Left renal pelvis (tissue), 4 donors: ENCODE measurements at places on chromosomes 12 and 14.

DNA sequence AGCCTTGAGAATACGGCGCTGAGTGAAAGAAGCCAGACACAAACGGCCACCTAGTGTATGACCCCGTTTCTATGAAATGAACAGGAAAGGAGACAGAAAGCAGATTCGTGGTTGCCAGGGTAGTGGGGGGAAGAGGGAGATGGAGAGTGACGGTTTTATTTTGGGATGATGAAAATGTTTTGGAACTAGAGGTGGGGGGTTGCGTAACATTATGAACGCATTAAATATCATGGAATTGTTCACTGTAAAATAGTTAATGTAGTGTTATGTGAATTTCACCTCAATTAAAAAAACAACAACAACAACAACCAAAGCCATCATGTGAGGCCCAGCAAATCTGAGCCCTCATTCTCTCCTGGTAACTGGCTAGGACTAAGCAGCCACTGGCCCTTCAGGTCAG, 3.3 kb upstream of the PIWIL1 start:
- DNase-seq = no peak

DNA sequence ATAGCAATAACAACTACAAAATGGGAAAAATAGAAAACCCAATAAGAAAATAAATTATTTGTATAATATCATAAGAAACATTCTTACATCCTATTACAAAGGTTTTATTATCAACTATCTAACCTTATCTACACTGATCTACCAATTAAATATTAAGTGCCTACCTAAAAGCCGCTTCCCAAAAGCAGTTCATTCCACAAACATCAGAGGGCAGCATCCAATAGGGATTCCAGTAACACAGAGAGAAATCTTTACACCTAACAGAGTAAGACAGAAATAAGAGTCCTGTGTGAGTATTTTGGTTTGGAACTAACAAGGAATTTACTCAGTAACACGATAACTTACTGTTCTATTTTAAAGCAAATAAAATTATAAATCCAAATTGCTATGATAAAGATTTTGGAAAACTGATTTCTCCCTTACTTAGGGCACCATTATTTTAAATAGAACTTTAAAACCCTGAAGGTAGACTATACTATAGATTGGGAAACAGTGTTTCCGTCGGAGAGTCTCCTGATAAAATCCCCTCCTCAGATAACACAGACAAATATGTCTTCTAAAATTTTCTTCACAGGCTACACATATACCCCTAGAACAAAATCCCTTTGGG, 15.0 kb downstream of the GXYLT1 start:
- no peak for DNase-seq

- DNase-seq = no peak
Measured at GRCh38 chr12:21913823-21914222, 27.4 kb downstream of the ABCC9 start.

DNA sequence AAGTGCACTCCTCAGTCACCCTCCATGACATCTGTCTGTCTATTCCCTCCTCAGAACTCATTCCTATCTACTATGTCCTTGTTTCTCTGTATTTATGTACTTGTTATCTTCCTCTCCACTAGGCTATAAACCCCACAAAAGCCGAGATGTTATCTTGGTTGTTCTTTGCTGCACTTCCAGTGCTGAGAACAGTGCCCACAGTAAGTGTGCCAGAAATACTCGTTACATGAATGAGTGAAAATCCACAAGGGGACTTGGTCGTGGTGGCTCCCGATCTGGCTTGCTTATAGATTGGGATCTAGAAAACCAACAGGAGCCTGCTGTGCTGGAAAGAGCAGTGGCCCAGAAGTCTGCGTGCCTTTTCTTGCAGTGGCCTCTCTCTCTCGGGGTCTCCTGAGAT, 111.9 kb upstream of the PRMT8 start:
- no peak for DNase-seq

DNA sequence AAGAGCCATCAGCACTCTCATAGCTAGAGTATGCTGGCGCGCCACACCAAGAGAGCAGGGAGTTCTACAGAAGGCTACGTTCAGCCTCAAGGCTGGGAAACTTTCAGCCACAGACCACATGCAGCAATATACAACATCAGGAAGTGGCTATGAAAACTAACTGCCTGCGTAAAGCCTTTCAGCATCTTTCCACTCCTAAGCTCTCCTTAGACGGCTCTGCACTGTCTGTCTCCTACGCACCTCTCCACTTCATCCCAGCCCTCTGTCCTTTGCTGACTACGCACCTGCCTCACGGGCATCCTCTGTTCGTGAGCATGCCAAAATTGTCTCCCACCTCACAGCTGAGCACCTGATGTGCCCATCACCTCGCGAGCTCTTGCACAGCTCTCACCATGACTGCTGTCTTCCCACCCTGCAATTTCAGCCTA, 9.7 kb downstream of the MPHOSPH9 start:
- no peak for DNase-seq

GRCh38 chr12:75937486-75937885, 94.1 kb downstream of the PHLDA1 start:
- no peak for DNase-seq

GRCh38 chr12:59084511-59085375, 164.4 kb upstream of the LRIG3 start:
- DNase-seq = peak; percentile 45

DNA sequence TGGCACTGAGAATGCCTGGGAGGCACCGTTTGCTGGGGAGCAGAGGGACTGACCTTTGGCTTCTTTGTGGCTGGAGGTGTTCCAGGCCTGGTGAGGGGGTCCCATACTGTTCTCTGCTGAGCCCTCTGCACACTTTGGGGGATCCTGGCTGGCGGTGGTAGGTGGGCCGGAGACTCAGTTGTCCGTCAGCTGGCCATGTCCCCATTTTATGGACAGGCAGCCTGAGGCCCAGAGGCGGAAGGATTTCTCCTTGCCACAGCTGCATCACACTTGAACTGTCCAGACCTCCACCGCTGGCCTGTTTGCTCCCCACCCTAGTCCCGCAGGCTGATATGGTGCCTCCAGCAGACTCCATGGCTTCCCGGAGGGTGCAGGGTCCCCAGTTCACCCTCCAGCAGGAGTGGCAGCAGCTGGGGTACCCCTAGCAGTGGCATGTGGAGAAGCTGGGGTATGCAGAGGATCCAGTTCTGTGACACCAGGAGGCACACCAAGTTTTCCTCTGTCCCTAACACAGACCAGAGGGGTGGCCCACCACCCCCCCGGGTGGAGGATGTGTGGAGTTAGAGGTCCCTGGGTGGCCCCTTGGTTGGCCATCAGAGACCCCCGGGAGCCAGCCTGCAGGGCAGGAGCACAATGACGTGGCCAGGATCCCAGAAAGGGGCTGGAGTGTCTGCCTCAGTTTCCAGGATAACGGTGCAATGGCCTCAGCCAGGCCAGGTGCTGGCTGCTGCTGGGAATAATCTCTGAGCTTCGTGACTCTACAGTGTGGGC, 14.8 kb downstream of the SLC25A29 start:
- DNase-seq = no peak

DNA sequence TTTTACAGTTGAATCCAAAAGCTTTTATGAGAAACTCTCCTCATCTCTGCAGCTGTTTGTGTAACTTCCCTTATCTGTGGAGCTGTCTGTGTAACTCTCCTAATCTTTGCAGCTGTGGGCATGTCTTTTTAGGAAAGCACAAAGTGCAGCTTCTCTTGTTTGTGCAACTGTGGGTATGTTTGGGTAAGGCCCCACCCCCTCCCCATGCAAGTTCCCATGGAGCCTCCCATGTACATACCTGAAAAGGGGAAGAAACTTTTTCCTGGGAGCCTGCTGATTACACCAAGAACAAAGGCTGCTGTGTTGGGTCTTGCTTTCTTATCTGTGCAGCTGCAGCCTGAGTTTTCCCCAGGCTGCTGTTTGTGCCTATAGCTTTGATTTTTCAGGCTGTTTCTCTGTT, 42.7 kb upstream of the CDKN3 start:
- DNase-seq = no peak

DNA sequence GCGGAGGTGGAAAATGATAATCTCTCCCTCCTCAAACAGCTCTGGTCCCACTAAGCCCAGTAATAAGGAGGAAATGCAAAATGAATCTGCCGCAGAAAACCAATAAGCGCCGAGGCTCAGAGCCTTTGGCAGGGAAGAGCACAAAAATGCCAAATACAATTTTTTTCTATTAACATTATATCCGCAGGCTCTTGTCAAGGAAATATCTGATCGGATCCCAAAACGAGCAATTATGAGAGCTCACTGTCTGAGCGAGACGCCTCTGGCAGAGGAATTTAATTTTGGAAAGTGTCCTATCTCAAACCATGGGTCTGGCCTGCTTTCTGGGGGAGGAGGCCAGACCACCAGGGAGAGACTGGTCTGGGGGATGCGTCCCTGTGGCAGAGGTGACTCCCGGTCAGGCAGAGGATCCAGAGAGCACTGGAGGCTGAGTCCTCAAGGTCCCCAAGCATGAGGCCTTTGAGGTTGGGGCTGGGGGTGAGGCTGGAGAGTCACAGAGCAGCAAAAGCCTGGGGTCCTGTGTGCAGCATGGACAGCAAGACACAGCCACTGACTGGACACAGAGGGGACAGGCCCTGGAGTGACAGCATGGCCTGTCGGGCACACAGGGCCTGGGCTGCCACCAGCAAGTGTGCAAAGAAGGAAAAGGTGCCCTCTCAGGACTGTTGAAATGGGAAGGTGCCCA, 342.8 kb upstream of the SFSWAP start:
- no peak for DNase-seq

DNA sequence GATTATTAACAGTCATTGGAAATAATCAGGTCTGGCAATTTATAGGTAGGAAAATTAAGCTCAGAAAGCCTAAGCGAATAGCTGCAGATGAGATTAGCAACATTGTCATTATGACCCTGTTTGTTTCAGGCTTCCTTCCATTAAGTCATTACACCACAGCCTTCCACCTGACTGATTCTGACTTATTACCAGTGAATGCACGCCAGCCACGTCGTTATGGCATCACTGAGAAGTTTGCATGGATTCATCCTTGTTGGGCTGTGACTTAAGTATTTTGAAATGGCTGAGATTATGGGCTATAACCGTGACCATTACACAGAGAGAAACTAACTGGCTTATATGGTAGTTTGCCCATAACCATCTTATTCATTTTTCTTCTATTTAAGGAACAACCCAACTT, 18.6 kb downstream of the RASSF8 start:
- DNase-seq = no peak

DNA sequence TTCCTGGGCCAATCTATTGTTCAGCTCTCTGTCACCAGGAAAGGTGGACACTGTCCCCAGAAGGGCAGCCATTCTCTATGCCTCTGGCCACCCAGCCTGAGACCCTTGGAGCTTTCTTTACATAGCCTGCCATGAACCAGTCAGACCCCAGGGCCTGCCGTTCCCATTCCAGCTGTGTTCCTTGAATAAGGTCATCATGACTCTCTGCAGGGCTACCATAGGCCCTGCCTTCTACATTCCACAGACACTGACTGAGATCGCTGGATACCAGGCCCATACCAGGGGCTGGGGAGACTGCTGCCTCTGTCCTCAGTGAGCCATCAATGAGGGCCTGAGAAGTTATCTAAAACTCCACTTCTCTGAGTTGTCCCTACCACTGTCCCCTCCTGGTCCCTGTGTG, 75.5 kb downstream of the SYNE3 start:
- no peak for DNase-seq

DNA sequence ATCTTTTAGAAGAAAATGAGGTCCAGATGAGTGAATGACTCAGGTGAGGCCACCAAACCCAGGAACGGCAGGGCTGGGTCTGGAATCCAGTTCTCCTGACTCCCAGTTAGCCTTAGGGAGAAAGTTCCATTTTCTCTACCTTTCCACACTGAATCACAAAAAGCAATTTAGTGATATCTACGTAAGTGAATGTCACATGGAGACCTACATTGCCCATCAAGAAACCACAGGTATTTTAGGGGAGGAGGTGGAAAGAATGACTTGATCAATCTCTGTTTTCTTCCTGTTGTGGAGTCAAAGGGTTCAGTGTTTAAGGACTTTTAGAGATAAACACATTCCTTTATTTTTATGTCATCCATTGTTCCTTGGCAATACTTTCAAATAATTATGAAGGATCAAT, 106.9 kb upstream of the PTPRB start:
- DNase-seq = no peak

GRCh38 chr14:100393906-100394732, 71.0 kb downstream of the SLC25A47 start:
- DNase-seq = no peak

DNA sequence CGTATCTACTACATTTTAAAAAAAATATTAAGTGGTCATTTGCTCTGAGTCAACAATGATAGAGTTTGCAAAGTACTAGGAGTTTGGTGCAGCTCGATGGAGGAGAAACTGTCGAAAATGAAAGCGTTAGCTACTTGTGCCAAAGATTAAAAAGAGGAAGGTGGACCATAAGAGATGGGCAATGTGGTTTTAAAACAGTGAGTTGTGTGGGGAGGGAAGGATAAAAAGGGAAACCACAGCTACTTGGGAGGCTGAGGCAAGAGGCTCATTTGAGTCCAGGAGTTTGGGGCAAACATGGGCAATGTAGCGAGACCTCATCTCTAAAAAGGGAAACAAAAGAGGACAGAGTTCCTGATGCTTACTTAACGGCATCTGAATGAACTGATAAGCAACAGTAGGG, 18.2 kb upstream of the STRAP start:
- no peak for DNase-seq

DNA sequence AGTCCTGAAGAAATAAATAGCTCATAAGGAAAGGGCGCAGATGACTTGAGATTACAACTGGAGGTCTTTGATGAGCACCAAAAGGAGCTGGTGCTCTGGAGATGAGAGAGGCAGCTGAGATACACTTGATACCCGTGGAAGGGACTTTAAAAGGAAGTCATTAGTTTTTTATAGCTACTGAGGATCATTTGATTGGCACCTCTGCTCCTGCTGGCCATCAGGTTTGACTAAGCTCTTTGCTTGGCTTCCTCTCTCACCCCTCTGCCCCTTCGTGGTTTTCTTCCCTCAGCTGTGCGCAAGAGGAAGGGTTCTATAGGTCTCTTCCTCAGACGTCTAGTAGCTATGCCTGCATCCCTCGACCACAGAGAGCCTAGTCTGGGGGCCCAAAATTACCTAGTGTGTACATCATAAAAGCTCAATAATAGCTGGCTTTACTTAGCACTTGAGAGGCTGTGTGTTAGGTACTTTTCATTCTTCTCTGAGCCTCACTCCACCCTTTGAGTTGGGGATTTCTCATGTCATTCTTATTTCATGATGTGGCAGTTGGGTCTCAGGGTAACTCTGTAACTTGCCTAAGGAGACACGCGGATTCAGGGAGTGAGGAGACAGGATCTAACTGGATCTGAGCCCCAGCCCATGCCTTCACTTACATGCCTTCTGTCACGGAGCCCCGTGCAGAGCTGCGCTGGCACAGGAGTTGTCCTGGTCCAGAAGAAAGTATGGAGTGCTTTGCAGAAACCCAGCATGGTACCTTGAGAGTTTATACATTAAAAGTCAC, 68.4 kb upstream of the ASPG start:
- no peak for DNase-seq

GRCh38 chr12:3536096-3536875, 45.3 kb downstream of the PRMT8 start:
- DNase-seq = no peak

GRCh38 chr14:76352639-76353281, 23.2 kb upstream of the ESRRB start:
- peak; percentile 48 for DNase-seq

- DNase-seq = no peak
Measured at GRCh38 chr12:14664434-14665023, 31.9 kb downstream of the GUCY2C start.

GRCh38 chr12:64400041-64400440, 4.2 kb upstream of the XPOT start:
- no peak for DNase-seq

GRCh38 chr12:127381681-127382080, 885.3 kb upstream of the TMEM132C start:
- no peak for DNase-seq
